ENCODE measurements at places on chromosomes 3 and 15. TPM values are rescaled to one million over a fixed set of nuclear protein-coding genes. Genes with fewer than 3 reads are reported as not detected.

Gene LYZL4
- not detected for polyA plus RNA-seq

Gene ACP3
- 0.71 TPM for polyA plus RNA-seq

Gene PCOLCE2
- polyA plus RNA-seq = 0.96 TPM

Gene CCDC39
- not detected for polyA plus RNA-seq

Gene SLC22A14
- not detected for polyA plus RNA-seq

Gene HSPBAP1
- 6.3 TPM for polyA plus RNA-seq

Gene PPP1R2
- polyA plus RNA-seq = 92.0 TPM

Gene LEKR1
- 0.17 TPM for polyA plus RNA-seq

Gene TMEM158
- 24.7 TPM for polyA plus RNA-seq

Gene FANCD2OS
- polyA plus RNA-seq = not detected

Gene IGF2BP2
- polyA plus RNA-seq = 25.2 TPM

Gene ZBED2
- polyA plus RNA-seq = 0.11 TPM

Data from AG04450 (cell line).